ENCODE measurements at places on chromosomes 2 and 18.

DNA sequence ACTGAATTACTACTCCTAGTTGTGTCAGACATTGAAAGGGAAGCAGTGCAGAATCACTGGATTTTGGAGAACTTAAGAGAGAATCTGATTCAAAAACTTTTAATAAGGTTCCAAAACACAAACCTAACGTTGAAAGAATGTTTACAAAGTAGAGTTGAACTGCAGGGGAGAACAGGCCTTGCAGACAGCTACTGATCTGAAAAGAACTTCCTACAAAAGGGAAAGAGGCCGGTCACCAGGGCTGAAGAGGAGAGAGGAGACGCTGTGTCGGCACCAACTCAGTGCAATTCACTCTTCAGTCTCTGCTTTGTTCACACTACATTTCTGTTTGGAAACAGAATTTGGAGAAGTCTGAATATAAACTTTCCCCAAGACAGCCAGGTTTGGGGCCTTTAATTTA lies 124.0 kb downstream of the GAREM1 start:
- DNase-seq = no peak

- no peak for DNase-seq
These were observed 149.0 kb upstream of the REV1 start for GRCh38 chr2:99638791-99639190.

DNA sequence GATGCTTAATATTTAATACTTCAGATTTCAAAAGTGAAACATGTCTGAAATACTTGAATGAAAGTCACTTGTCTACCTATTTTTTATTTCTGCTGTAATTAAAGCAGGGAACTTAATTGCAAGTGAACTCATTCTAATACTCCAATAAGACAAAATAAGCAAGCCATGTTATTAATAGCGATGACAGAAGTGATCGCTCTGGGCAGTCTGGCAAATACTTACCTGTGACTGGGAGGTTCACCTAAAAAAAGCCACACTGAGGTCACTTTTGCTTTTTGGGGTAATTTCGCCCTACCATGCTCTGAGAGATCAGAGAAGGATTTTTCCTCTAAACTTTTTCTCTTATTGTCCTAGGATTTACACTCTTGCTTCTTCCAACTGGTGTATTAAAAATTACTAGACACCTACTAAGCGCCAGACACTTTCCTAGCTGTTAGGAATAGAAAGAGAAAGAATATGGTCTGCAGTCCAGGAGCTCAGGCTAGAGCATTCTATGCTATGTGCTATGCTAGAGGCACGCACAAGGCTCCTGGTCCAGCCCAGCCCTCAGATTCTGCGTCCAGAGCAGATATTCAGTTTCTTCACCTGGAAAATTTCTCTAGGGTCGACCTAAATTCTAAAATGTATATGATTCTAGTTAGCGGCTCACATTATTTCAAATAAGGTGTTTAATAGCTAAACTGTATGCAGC lies 26.5 kb upstream of the PPP1CB start:
- DNase-seq = no peak

DNA sequence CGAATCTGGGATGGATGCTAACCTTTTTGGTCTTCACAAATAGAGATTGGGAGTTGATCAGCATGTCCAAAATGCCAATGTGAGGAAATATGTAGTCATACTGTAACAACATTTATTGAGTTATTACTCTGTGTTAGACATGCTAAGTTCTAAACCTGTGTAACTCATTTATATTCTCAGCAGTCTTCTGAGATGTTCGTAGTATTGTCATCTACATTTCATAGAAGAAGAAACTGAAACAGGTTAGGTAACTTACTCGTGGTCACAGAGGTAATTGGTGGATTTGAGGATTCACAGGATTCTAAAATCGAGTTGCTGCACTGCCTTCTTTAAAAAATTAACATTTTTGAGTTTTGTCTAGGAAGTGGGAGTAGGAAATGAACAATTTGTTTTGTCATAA lies 162.1 kb downstream of the UBE2E3 start:
- DNase-seq = no peak

DNA sequence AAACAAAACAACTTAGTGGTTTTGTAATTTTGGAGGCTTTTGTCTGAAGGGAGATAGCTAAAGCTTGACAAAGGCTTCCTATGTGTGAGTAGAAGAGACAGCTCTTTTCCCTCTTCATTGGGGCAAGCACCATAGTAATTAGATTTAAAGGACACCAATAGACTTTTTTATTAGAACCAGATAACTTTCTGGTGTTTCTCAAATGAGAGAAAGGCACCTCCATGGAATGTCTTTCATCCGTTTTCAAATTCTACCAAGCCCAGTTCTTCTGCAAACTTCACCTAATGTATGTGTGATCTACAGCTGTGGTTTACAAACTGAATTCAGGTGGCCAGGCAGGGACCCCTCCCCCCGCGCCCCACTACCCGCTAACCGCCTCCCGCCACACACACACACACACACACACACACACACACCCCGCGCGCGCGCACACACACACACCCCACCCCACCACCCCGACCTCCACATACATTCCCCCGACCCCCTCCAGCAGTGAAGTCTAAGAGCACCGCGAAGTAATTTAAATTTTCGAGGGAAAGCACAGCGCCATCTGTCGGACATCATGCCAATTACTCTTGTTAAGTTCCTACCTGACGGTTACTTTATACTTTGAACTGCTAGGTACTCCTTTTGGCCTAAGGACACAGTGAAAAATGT lies 31.6 kb upstream of the PPP1R1C start:
- DNase-seq = peak; percentile 30

GRCh38 chr2:172216477-172216876 lies 113.8 kb upstream of the DLX2 start:
- no peak for DNase-seq

GRCh38 chr2:238919307-238919706 lies 71.4 kb downstream of the TWIST2 start:
- no peak for DNase-seq

GRCh38 chr2:232809349-232810124 lies 33.2 kb upstream of the KCNJ13 start:
- DNase-seq = no peak

DNA sequence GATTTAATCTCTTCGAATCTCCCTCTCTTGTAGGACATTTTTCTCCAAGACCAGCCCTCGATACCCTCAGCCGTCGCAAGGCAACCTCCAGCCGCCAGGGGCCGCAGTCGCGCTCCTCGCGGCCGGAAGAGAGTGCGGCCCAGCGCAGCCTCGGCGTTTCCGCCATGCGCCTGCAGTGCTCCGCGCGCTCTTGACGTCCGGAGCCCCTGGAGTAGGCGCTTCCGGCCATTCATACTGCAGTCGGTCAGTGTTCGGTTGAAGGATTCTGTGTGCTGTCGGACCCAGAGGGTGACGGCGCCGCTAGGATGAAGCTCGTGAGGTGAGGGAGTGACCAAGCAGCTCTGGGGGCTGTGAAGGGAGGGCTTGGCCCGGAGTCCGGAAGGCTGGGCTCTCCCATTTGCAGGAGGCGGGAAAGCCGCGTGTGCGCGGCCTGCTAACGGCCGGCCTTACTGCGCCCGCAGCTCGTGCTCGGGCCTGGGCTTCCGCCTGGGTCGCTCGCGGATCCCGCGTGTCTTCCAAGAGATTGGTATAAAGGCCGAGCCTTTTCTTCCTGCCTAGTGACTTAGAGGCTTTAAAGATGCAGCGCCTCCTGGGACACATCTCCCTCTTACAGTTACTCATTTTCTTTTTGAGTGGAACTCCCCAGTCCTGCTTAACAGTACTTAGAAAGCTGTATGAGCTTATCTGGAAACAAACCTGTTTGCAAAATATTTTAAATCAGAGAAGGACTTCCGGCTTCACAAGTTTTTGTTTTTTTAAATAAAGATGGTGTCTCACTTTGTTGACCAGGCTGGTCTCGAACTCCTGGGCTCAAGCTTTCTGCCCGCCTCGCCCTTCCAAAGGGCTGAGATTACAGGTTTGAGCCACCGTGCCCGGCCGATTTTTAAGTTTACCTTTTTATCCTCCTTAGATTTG lies at the start of gene SNRPD1:
TSS of gene SNRPD1 (plus strand) at position 190 of the 915 bp plus-strand sequence. CDS start at position 306, 116 bp downstream.
- peak; percentile 87 for DNase-seq

DNA sequence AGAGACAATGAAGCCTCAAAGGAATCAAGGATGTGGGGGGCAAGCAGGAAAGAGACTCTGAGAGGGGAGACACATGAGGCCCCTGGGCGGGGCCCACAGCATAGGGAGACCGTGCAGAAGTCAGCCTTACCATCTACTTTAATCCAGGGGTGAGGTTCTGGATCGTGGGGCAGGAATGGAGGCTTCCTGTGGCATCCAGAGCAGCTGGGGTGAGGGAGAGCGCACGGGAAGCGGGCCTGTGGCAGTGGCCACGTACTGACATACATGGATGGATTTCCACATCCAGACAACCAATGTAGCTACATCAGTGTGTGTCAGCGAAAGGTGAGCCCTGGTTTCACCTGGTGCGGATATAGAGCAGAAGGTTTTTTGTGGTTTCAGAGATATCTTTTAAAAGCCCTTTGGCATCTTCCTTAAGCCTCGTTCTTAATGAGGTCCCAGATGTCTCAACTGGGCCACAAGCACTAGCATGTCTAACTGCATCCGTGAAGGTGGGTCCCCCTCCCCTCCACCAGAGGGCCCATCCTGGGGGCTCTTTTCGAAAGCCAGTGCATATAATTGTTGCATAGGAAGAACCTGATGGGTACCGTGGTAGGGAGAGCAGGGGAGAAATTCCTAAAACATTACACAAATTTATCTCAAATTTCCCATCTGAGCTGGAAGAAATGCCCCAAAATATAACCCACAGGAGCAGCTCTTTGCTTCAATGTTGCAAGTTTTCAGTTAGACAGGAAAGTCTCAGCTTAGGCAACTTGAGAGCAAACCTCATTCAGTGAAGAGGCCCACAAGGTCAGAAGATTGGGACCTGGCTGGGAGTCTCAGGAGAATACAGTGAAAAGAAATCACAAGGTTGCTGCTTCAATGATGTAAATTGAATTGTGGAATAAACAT lies 90.9 kb downstream of the SP3 start:
- DNase-seq = no peak

- DNase-seq = no peak
These were observed 281.6 kb downstream of the ZNF385B start for GRCh38 chr2:179579800-179580199.

DNA sequence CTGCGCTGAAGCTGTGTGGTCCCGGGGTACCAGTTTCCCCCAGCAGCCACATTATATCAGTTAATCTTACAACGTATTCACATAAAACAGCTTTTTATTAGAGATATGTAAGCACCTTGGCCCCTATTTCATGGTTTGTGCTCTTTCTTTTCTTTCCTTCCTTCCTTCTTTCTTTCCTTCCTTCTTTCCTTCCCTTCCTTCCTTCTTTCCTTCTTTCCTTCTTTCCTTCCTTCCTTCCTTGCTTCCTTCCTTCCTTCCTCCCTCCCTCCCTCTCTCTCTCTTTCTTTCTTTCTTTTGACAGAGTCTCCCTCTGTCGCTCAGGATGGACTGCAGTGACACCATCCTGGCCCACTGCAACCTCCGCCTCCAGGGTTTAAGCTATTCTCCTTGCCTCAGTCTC lies 3.7 kb upstream of the METAP1D start:
- no peak for DNase-seq
